ENCODE measurements at places on chromosomes 1 and 21. TPM values are rescaled to one million over a fixed set of nuclear protein-coding genes. Genes with fewer than 3 reads are reported as not detected.

DESI2 gene
- total RNA-seq = 26.9 TPM

RPE65 gene
- total RNA-seq = not detected

OR6K3 gene
- not detected for total RNA-seq

OR2M3 gene
- total RNA-seq = not detected

CASQ2 gene
- total RNA-seq = not detected

CCDC27 gene
- not detected for total RNA-seq

All from natural killer cell treated with Interleukin-12 subunit alpha and Interleukin-12 subunit beta and Interleukin-15 and Interleukin-18, amount 100 ng/mL, for 72 hours (primary cell).